Activated CD4-positive, CD25-positive, alpha-beta regulatory T cell treated with anti-CD3 and anti-CD28 coated beads, Interleukin-2, amount 50 U/mL, for 16 hours (primary cell): ENCODE measurements at places on chromosomes 11 and 22.

- DNase-seq: no peak
These were observed 67.7 kb upstream of the SORL1-AS1 start for GRCh38 chr11:121520243-121521144.

- DNase-seq: no peak
These were observed 231.0 kb upstream of the SORL1-AS1 start for GRCh38 chr11:121683791-121684190.

GRCh38 chr11:85740481-85741400 is 54.7 kb upstream of the CCDC89 start:
- no peak for DNase-seq

GRCh38 chr22:38843657-38844314 is at the start of gene NPTXR:
Gene NPTXR, minus strand, starts transcription at chr22:38844028.
- DNase-seq: no peak

GRCh38 chr11:123137431-123138224 is 57.4 kb downstream of the CLMP start:
- DNase-seq: no peak

DNA sequence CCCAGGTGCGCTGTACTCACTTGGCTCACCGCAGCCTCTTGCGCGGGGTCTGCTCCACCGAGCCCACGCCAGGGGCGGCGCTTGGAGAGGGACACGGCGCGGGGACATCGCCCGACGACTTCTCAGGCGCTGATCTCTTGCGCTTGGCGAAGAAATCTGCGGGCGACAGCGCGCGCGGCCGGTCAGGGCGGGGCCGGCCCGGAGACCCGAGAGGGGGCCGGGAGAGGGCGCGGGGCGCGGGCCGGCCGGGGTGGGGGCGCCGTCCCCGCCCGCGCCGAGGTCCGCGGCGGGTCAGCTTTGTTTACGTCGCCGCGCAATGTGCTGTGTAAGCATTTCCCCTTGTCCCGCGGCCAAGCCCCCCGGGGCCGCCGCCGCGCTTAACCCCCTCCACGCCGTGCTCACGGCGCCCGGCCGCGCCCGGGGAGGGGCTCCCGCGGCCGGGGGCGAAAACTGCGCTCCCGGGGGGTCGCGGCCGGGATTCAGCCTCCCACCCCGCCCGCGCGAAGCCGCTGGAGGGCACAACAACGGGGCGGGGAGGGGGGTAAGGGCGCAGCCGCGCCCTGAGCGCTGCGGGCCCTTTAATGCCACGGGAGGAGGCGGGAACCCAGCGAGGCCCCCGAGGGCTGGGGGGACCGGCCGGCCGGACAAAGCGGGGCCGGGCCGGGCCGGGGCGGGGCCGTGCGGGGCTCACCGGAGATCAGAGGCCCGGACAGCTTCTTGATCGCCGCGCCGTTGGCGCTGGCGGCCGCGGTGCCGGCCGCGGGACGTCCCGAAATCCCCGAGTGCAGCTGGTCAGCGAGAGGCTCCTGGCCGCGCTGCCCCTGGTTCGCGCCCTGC is 1.4 kb downstream of the CDKN1C start:
- DNase-seq: no peak

GRCh38 chr11:78801161-78801884 is 226.7 kb upstream of the NARS2 start:
- no peak for DNase-seq

DNA sequence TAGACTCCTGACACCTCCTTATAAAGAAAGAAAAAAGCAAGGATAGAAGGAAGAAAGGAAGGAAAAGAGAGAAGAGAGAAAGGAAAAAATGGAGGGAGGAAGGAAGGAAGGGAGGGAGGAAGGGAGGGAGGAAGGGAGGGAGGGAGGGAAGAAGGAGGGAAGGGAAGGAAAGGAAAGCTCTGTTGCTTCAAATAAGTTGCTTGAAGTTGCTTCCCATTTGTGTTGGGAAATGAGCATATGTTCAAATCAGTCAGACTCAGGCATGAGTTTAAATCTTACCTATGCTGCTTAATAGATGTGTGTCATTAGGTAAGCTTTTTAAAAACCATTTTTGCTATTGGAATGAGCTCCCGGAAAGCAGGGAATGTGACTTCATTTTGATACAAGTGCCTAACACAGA is 6.6 kb upstream of the GAS2 start:
- DNase-seq: no peak

DNA sequence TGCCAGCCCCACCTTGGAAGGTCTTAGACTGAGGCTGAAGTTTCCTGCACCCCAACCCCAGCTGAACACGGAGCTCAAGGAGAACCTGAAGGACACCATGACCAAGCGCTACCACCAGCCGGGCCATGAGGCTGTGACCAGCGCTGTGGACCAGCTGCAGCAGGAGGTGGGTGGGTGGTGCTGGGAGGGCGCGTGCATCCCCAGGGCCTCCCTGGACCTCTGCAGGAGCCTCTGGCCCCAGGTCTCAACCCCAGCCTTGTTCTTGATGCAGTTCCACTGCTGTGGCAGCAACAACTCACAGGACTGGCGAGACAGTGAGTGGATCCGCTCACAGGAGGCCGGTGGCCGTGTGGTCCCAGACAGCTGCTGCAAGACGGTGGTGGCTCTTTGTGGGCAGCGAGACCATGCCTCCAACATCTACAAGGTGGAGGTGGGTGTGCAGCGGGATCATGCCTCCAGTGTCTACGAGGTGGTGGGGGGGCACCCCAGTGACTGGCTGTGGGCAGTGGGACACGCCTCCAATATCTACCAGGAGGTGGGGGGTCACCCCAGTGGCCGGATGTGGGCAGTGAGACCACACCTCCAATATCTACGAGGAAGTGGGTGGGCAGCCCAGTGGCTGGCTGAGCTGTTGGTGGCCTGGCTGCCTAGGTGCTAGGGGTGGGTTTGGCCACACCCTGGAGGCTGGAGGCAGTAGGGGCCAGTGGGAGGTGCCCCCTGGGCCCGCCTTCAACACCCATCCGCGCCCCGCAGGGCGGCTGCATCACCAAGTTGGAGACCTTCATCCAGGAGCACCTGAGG is 4.6 kb downstream of the CD151 start:
- DNase-seq: no peak

DNA sequence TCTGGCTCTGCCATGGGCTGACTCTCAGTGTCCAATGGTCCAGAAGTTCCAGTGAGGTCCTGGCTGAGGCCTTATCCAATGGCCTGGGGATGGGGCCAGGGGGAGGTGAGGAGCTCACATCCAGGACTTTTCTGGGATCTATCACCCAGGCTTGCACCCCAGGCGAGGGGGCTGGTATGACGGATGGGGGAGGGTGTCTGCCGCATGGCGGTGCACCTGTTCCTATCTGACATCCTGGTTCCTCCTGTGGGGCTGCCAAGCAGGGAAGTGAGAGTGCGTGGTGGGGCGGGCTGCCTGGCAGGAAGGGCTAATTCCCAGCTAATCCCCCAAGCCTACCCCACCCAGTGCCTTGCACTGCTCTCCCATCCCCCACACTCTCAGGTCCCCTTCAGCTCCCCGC is 102.1 kb downstream of the NECTIN1 start:
- DNase-seq: no peak

DNA sequence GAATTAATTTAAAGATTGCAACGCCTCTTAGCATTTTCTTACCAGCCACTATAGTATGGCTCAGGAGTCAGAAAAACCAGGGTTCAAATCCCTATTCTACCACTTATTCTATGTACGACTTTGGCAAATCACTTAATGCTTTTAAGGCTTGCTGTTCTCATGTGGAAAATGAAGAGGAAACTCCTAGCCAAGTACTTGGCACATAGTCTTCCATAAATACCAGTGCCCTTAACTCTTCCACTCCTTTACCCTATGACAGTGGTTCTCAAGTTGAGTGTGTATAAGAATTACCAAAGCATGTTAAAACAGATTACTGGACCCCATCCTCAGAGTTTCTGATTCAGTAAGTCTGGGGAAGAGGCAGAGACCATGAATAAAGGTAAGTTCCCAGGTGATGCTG is 107.6 kb downstream of the RBFOX2 start:
- no peak for DNase-seq

GRCh38 chr11:128346804-128347203 is 240.6 kb downstream of the ETS1 start:
- DNase-seq: no peak

- no peak for DNase-seq
These were observed 79.9 kb downstream of the AMBRA1 start for GRCh38 chr11:46513934-46514342.

- no peak for DNase-seq
These were observed 934 bp upstream of the TMEM132A start for GRCh38 chr11:60923326-60923725.

DNA sequence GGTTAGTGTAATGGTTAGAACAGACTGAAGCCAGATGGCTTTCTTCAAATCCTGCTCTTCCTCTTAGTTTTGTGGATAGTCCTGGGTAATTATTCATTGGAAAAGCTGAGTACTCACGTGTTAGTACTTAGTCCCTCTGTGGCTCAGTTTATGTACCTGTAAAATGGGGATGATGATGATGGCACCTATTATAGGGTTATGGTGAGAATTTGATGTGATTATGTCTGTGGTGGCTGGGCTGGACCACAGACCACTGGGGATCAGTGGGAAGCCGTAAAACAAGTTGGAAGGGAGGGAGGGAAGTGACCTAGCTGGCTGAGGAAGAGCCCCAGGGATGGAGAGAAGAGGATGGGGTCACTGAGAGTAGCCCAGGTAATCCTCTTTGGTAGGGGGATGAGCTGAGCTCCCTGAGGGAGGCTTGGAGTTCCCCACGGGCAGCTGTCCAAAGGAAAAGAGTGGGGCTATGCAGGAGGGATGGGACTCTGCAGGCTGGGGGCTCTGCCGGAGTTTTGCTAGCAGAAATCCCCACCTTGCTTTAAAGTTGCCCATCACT is 19.8 kb downstream of the ARHGEF17 start:
- DNase-seq: no peak

- DNase-seq: no peak
These were observed 681 bp upstream of the ARHGEF12 start for GRCh38 chr11:120335556-120335907.

GRCh38 chr11:133519560-133519959 is 12.7 kb downstream of the OPCML start:
- DNase-seq: no peak

DNA sequence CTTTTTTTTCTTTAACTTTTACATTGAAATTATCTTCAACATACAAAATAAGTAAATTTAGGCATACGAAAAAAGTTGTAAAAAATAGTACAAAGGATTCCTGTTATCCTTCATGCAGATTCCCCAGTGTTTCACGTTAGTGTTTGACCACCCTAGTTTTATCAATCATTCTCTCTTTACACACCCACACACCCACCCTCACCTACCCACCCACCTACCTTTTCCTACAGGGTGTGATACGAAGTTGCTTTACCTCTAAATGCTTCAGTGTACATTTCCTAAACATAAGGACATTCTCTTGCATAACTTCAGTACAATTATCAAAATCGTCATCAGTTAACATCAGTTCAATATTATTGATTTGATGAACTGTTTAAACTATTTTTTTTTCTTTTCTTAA is 37.0 kb downstream of the HIPK3 start:
- no peak for DNase-seq

DNA sequence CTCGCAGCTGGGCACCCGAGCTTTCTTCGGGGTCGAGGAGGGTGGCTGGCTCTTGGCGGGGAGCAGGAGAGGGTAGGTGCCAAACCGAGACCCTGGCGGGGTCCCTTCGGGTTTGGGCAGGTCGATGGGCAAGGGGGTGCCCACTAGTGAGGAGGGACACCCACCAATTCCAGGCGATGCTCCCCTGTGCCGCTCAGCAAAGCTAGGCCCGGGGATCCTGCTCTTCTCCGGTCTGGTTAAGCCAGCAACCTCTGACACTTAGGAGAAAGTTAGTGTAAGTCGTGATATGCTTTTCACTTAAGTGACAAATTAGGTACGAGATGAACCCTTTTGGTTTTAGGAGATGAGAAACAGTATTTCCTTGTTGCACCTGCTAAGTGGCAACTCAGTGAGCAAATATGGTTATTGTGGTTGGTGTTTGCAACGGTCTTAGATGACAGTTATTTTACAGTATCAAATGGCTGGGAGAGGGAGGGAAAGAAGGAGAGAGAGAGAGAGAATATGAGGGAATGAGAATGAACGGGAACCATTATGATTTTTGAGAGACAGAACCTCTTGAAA is 565 bp downstream of the NUCB2 start:
- no peak for DNase-seq

- no peak for DNase-seq
These were observed 5.6 kb upstream of the SLC43A1 start for GRCh38 chr11:57521116-57521515.

GRCh38 chr11:33892906-33893594 is 1.2 kb upstream of the LMO2 start:
- DNase-seq: no peak

GRCh38 chr11:121497176-121497998 is 44.6 kb upstream of the SORL1-AS1 start:
- DNase-seq: no peak

- DNase-seq: no peak
These were observed 52.2 kb downstream of the JAM3 start for GRCh38 chr11:134120921-134121526.

- DNase-seq: no peak
These were observed 20.7 kb upstream of the CDC42EP2 start for GRCh38 chr11:65293909-65294381.

- no peak for DNase-seq
These were observed 133.0 kb downstream of the SNX19 start for GRCh38 chr11:130783323-130783722.

DNA sequence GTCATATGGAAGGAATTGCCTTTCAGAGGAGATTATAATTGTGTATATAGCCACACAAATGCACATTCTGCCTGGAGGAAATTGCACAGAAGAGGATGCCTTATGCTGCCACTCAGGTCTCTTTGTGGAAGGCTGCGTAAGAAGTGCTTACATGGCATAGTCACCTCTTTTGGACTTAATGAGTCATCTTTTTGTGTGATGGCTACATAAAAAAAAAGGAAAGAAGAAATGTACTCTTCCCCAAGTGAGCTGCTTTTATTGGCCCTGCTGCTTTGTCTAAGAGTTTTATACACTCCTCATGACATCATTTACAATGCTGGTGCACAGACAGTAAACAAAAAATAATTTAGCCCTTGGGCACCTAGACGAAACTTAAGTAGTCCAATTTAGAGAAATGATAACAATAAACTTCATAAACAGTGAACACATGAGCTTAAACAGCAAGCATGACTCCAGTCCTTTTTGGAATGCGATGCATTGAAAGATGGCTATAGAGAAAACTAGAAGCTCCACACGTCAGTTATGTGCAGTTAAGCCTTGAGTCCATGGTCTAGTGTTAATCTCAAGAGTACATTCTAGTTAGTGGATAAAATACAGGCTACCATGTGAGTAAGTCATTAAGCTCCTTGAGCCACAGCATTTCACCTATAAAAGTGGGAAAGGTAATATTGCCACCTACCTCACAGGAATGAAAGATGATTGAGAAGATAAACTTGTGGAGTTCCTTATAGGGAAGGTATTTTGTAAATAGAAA is 12.0 kb downstream of the CSTPP1 start:
- DNase-seq: no peak

- DNase-seq: no peak
These were observed 103.8 kb downstream of the GRIA4 start for GRCh38 chr11:105713696-105714095.

GRCh38 chr22:41920271-41920976 is 5.5 kb upstream of the SHISA8 start:
- no peak for DNase-seq
